Activated T-cell treated with anti-CD3 and anti-CD28 coated beads for 1 hour (primary cell): ENCODE measurements at places on chromosomes 2 and 18.
A peak's percentile ranks its signal among the peaks of the same experiment; 100 is the strongest.

GRCh38 chr2:58073751-58074150 lies 27.1 kb downstream of the VRK2 start:
- DNase-seq: no peak

DNA sequence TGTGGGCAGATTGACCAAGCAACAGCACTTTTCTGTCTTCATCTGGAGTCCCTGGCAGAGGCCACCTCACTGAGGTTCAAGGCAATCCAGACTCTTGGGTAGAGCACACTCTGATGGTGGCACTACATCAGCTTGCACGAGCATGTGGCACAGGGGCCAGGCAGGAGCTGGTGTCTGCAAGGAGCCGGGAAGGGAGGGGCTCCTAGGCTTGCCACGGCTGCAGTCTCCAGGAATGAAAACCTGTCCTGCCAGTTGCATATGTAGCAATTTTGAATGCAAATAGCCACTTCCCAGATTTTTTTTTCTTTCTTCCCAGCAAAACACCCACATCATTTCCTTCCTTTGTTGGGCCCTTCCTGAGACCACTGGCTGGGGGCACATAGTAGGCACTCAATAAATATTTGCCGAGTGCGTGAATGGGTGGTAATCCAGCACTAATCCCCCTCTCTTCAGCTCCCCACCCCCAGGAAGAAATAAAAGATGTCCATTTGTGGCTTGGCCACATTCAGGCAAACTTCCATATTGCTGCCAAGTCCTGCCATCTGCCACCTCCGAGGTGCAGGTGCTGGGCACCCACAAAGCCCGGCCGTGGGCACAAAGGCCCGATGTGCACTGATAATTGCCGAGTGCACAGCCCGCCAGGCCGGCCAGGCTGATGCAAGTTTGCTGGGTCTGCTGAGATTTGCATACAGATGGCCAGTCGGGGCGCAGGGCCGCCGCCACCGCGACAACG lies 72.4 kb downstream of the MYCN start:
- DNase-seq: no peak

DNA sequence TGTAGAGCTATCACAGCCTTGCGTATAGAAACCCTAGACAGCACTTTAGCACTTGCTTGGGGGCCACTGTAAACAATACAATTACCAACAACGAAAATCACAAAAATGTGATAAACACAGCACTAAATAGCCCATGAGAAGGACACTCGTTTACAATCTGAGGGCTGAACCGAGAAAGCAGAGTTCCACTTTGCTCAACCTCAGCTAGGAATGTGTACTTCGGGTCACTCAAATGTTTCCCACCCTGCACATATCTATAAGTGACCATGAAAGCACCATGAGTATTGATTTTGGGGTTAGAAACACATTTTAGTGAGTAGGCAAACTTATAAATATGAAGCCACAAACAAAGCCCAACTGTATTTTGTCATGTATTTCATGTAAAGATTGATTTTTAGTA lies 62.3 kb downstream of the FRZB start:
- DNase-seq: no peak

- no peak for DNase-seq
Observed at GRCh38 chr2:233430081-233430480, 75.8 kb downstream of the DGKD start.

DNA sequence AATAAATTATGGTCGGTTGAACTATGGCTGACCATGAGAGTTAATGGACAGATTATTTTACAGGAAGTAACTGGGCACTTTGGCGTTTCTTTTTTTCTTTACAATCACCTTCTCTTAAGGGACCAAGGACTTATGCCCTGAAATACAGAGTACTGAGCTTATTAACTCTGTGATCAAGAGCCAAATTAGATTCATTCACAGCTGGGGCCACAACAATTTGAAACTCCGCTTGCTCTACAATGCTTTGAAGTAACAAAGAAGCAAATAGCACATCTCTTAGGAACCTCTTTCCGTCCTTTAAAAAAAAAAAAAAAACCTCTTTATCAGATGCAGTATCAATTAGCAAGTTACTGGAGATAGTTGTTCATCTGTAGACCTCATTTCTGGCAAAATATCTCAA lies 112.0 kb downstream of the LYPD6 start:
- no peak for DNase-seq

DNA sequence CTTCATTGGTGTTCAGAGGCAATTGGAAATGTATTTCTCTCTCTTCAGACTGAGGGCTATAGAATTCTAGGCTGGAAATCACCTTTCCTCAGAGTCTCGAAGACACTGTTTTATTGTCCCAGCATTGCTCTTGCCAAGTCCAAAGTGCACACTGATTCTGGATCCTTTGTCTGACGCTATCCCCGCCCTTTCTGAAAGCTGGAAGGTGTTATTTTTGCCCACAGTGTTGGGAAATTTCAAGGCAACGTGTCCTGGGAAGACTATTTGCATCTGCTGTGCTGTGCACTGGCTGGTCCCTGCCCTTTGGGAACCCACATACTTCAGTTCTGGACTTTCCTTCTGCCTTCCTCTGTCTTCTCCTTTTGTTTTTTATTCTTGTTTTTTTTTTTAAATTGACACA lies 190.8 kb downstream of the SH3BP4 start:
- DNase-seq: no peak

DNA sequence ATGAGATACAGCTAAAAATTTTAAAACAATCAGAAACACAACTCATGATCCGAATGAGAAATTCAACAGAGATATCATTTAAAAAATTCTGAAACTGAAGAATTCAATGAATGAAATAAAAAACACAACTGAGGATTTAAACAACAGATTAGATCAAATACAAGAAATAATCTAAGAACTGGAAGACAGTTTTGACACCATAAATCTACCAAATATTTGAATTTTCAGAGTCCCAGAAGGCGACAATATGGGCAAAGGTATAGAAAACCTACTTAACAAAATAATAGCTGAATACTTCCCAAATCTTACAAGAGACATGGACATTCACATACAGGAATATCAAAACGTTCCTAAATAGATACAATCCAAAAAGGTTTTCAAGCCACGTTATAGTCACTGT lies 221.9 kb downstream of the OTX1 start:
- no peak for DNase-seq

DNA sequence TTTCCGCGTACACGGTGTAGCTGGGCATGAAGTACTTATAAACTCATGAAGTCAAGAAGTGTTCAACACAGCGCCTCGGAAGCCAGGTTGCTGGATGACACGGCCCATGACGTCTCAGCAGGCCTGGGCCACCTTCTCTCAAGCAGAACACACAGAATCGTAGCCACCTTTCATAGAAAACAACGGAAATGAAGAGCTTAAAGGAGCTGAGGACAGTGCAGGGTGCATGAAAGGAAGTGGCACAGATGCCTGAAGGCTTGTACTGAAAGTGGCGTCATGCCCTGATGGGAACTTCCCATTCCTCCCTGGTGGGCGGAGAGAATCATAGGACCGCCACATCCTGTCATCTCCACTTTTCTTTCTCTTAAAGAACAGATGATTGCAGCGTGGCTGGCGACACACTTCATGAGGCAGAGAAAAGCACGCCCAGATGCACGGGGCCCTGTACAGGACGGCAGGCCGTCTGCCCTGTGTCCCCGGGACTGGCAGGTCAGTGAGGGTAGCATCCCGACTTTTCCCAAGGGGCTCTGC lies 31.1 kb downstream of the HDAC4 start:
- peak; percentile 45 for DNase-seq

- no peak for DNase-seq
Observed at GRCh38 chr18:79577451-79578395, 101.9 kb upstream of the CTDP1 start.

- DNase-seq: no peak
Observed at GRCh38 chr18:59061914-59062642, 77.6 kb upstream of the SEC11C start.

DNA sequence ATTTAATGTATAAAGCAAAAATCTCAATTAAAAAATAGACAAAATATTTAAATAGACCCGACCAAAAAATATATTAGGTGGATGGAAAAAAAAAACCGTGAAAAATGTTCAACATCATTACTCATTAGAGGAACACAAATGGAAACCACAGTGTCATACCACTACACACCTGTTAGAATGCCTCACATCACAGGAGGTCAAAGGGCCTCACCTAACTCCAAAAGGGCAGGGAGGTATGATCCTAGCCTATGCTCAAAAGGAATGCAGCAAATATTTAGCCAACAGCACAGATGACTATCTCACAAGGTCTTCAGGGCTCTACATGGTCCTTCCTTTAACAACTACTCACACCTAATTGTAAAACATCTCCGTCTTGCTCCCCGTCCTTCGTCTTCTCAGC lies 185.5 kb upstream of the SETBP1 start:
- DNase-seq: no peak

DNA sequence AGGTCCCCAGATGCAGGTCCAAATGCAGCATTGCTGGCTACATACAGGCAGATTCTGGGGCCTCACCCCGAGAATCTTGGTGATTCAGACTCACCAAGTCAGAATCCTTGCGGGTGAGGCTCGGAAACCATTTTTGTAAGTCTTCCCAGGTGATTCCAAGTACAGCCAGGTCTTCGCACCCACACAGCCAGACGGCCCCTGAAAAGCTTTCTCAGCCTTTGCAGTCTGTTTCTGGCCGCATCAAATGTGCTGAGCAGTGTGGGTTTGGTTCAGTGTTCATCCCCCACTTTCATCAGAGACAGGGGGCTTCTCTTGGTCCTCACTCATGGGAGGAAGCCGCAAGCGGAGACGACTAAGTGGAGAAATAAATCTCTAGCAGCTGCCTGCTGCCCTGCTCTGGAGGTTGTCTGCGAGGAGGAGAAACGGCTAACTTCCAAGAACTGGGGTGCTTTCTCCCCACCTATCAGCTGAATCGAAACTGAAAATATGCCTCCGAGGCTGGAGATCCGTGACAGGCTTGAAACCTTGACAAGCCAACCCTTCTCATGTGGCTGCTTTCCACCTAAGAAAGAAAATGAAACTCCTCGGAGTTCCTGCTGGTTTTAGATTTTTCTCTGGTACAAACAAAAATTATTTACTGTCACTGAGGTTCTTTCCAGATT lies 8.9 kb upstream of the TMEM185B start:
- peak; percentile 41 for DNase-seq

GRCh38 chr2:46812361-46813019 lies 103.1 kb downstream of the MCFD2 start:
- no peak for DNase-seq

DNA sequence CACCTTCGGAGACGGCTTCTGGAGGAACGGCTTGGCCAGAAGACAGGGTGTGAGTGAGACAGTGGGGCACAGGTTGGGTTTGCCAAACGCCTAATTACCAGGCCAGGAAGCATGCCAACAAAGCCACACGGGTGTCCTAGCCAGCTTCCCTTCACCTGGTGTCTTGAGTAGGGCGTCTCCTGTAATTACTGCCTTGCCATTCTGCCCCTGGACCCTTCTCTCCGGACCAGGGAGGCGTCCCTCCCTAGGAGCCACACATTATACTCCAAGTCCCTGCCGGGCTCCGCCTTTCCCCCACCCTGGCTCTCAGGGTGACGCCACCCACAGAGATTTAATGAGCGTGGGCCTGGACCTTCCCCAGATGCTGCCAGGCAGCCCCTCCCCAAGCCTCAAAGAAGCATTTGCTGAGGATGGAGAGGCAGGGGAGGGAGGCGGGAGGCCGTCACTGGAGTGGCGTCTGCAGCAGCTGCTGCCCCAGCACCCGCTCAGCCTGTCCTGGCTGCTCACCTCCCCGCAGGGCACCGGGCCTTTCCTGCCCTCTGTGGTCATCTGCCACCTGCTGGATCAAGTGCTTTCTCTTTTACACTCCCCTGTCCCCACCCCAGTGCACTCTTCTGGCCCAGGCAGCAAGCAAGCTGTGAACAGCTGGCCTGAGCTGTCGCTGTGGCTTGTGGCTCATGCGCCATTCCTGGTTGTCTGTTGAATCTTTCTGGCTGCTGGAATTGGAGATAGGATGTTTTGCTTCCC lies 20.7 kb downstream of the FOSL2 start:
- DNase-seq: no peak

GRCh38 chr18:50911006-50911405 lies 32.1 kb downstream of the ME2 start:
- no peak for DNase-seq

GRCh38 chr2:109554758-109555157 lies 59.0 kb downstream of the SEPTIN10 start:
- no peak for DNase-seq

- DNase-seq: no peak
Observed at GRCh38 chr18:49135877-49136276, 185.1 kb upstream of the SMAD7 start.

- DNase-seq: no peak
Observed at GRCh38 chr2:37987098-37987775, 62.1 kb downstream of the RMDN2 start.

DNA sequence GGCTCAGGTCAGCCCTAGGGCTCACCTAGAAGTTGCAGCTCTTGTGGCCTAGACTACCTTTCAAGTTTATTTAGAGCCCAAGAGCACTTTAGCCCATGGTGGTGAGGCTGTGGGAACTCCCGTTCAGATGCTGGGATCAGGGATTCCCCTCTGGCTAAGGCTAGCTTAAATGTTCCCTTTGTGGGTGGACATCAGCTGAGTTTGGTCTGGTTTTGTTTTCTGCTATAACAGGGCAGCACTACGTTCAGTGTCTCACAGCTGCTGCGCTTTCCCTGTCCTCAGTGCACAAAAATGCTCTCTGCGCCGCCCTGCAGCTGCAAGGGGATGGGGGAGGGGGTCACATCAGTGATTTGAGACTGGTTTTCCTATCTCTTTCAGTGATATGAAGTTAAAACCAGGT lies 170.5 kb upstream of the KCNJ3 start:
- no peak for DNase-seq

- no peak for DNase-seq
Observed at GRCh38 chr2:217714287-217714751, 288.5 kb downstream of the TNS1 start.

- no peak for DNase-seq
Observed at GRCh38 chr2:54438271-54438670, 17.9 kb upstream of the SPTBN1 start.

- DNase-seq: no peak
Observed at GRCh38 chr2:159064446-159065301, 96.2 kb downstream of the TANC1 start.

DNA sequence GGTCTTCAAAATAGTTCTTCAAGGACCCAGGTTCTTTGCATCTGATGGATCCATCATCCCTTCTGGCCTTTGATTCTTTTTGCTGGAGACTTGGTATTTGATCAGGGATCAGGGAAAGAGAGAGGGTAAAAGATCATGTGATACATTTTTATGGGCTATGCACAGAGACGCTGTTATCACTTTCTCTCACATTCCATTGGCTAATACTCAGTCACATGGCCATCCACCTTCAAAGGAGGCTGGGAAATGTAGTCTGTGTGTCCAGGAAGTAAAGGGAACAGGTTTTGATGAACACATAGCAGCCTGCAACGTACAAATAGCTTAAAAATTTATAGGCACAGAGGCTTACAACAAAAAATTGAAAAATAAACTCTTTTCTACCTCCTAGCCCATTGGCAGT lies 629.6 kb upstream of the FANCL start:
- DNase-seq: no peak

- DNase-seq: no peak
Observed at GRCh38 chr2:17573804-17574175, 33.3 kb downstream of the VSNL1 start.

GRCh38 chr2:235612181-235612950 lies 118.5 kb downstream of the AGAP1 start:
- DNase-seq: no peak
